ENCODE measurements at places on chromosomes 4 and X.

DNA sequence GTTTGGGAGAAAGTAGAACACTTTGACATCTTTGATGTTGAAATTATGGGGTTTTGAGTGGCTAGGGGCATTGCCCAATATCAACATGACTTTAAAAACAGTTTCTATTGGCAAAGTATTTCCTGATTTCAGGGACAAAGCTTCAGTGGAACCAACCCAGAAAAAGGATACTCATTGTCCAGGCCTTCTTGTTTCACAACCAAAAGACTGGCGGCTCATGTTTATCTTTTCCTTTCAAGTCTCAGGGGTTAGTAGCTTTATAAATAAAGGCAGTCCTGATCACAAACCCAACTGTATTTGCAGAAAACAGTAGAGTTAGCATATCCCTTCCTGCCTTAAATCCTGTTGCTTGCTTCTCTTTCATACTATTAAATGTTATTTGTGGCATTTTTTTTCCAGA, 119.1 kb downstream of the SLITRK2 start:
- no peak for DNase-seq

DNA sequence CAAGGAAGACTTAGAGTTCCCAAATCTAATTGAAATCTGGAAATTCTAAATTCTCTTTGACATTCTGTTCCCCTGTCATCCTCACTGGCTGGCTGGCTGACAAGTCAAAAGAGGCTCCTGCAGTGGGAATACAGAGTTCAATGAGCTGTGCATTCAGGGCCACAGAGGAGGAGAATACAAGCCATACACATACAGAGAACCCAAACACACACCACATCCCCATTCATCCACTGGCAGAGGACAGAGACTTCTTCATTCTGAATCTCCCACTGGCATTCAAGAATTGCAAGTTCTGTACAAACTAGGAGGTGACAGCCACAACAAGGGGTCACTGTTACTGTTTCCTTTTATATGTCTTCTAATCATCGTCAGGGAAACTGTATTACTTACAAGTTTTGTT, 49.7 kb downstream of the SAT1 start:
- no peak for DNase-seq

GRCh38 chrX:2894885-2895292, 34.2 kb downstream of the ARSD start:
- DNase-seq = no peak

- no peak for DNase-seq
These were observed 3.7 kb downstream of the PNMA6E start for GRCh38 chrX:153397256-153397960.

- DNase-seq = no peak
These were observed 835 bp upstream of the NFKB1 start for GRCh38 chr4:102500352-102500695.

DNA sequence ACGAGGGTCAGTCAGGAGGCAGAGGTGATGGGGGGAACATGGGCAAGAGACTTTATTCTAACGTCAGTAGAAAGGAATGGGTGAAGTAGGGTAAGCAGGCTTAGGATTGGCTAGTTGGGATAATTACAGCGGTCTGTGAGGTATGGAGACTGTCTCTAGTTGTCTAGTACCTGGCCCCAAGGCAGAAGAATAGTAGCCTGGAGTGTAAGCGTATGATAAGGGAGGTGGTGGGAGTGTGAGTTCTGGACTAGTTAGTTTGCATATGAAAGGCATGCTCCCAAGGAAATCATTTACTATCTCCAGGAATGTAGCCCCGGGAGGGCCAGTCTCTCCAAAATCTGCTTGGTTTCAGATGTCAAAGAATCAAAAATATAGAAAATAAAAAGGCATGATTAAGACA, 219.6 kb upstream of the ANXA3 start:
- DNase-seq = no peak

DNA sequence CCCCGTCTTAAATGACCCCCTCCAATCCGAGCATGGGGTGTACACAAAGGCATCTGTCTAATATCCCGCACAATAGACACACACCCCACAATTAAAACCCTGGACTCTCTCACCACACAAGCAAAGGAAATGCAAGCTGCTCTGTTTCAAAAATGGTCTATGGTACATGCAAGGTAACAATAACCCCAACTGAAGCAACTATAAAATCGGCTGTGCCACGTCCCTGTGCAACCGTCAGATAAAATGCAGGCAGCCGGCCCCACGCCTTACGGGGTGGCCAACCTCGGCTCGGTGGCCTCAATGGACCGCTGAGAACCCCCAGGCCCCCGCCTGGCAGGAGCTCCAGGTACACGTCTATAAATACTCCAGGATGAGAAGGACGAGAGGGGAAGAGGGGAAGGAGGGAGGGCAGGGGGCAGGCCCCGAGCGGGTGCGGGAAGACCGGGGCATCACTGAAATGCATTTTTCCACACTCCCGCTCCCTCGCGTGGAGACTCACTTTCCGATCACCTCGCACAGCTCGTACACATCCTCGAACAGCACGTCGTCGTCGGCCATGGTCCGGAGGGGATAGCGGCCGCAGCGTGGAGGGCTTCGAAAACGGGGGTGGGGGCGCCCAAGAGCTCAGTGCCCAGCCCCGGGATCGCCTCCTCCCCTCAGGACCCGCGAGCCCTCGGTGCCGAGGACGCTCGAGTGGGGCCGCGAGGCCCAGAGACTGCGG, 763 bp downstream of the CASK start:
- DNase-seq = no peak

DNA sequence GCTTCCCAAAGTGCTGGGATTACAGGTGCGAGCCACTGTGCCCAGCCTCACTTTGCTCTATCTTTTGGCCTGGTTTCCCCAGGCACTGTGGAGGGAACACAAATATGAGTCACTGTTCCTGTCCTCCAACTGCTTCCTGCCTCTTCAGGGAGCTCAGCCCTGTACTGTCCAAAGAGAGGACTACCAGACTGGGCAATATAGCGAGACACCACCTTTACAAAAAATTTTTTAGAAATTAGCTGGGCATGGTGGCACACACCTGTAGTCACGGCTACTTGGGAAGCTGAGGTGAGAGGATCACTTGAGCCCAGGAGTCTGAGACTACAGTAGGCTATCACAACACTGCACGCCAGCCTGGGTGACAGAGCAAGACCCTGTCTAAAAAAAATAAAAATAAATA, 16.9 kb upstream of the WAS start:
- no peak for DNase-seq

GRCh38 chr4:141595531-141595930, 40.9 kb upstream of the IL15 start:
- DNase-seq = no peak

GRCh38 chrX:150573106-150573505, 4.7 kb downstream of the MTM1 start:
- DNase-seq = no peak
